Smooth muscle cell of bladder (primary cell): ENCODE measurements at places on chromosomes 2 and 18. TPM values are rescaled to one million over a fixed set of nuclear protein-coding genes. Genes with fewer than 3 reads are reported as not detected.

Gene RFTN2
- total RNA-seq, result 6.9 and 10.5 TPM in 2 replicates

Gene HOXD1
- total RNA-seq, result not detected in 2 replicates

Gene COL4A3
- under 0.01 and 0.18 TPM in 2 replicates for total RNA-seq

Gene GTF3C2
- 18.2 and 21.4 TPM in 2 replicates for total RNA-seq

Gene SOWAHC
- total RNA-seq, result 5.4 and 6.5 TPM in 2 replicates

Gene GYPC
- total RNA-seq, result 125 and 132 TPM in 2 replicates

Gene GALNT3
- 0.65 and 0.71 TPM in 2 replicates for total RNA-seq

Gene BUB1
- 4.3 and 4.8 TPM in 2 replicates for total RNA-seq

Gene SANBR
- total RNA-seq, result 10.1 and 11.7 TPM in 2 replicates

Gene FSHR
- total RNA-seq, result not detected in 2 replicates

Gene LIMS4
- 1.1 TPM in 2 replicates for total RNA-seq

Gene ANKRD30BL
- total RNA-seq, result not detected in 2 replicates

Gene TWIST2
- 45.2 and 60.6 TPM in 2 replicates for total RNA-seq

Gene B3GNT7
- under 0.01 and 0.18 TPM in 2 replicates for total RNA-seq
